ENCODE measurements at places on chromosomes 13 and 19. TPM values are rescaled to one million over a fixed set of nuclear protein-coding genes. Genes with fewer than 3 reads are reported as not detected.

IGFL2 gene
- not detected for total RNA-seq

DNA sequence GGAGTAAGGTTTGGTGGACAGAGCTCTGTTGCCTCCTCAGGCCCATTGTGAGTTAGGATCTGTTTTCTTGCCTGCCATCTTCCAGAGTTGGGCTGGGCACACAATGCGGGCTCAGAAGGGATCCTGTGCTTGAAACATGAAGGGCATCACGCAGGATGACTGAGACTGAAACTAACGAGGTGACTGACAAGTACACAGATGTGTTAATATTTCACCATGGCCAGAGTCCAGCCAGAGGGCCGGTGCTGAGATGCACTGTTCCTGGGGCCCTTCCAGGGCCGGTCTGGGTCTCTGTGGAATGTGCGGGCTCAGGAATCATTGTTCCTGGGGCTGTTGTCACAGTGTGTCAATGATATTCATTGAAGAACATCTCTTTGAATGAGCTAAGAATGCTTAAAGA is 163.7 kb downstream of the URI1 start:
- DNase-seq: no peak

GRCh38 chr19:45469945-45470761 is 2.4 kb downstream of the FOSB start:
- no peak for DNase-seq

THSD1 gene
- 29.0 TPM for total RNA-seq

DNA sequence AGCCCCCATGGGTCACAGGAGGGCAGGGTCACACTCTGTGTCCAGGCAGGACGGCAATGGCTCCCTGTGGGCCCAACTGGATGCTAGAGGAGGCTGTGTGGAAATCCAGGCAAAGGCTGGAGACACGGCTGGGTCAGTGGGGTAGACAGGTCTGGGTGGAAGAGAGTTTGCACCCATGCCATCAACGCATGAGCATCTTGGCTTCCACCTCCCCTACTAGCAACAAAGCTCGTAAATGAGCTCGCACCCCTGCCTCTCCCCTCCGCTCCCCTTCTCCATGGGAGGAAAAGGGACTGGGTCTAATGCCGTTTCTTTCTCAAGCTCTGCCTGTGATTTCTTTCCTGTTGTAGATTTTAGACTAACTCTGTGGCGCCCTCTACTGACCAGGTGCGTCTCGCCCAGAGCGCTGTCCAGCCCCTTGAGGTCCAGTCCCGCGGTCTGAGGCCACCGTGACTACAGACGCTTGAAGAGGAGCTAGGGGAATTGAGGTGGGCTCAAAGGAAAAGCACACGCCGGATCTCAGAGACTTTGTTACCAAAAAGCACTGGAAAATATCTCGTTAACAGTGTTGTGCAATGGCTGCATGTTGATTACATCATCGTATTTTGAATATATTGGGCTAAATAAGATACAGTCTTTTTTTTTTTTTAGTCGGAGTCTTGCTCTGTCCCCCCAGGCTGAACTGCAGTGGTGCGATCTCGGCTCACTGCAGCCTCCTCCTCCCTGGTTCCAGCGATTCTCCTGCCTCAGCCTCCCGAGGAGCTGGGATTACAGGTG is 50.7 kb upstream of the USP29 start:
- DNase-seq: no peak

DNA sequence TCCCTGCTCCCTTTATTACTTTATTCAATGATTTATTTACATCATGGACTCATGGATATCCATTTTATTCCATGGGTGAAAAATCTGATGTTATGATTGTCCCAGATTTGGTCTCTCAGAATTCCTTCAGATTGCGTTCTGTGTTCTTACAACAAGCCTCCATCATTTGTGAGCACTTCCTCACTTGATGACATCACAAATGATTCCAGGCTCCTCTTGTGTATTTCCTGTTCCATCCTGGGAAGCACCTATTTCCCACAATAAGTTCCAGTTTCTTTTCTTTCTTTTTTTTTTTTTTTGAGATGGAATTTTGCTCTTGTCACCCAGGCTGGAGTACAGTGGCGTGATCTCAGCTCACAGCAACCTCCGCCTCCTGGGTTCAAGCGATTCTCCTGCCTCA is 6.7 kb downstream of the ACP7 start:
- no peak for DNase-seq

CYP2A7 gene
- not detected for total RNA-seq

DNA sequence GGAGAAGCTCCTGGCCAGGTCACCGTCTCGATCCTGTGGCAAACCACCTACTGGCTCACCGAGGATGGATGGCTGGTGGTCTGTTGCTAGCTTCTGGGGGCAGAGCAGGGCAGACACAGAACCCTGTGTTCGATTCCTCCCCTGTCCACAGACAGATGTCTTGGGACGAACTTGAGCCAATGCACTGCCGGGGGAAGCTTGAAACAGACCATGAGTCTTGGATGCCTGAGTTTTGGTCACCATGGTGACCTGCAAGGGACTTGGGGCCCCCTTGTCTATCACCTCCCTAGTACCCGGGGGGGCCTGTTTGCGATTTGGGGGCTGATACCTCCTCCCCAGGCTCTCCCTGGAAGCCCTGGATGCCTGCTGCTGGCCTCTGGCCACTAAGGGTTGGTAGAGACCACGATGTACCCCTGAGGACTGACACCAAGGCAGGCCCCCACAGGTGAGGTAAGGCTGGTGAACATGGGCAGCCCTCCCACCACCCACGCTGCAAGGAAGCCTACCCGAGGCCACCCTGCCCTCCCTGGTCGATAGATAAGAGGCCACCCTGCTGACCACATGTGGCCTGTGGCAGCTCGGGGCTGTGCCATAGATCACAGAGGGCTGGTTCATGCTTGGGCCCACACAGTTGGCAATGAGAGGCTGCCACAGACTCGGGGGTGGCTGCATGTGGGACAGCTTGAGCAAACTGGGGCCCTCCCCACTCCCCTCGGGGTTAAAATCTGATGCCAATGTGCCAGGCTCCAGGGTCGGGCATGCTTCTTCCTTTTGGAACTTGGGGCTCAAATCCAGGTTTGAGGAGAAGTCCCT is 10.7 kb downstream of the IQCN start:
- DNase-seq: no peak

SMIM44 gene
- total RNA-seq: not detected

MBD3L3 gene
- total RNA-seq: not detected

DNA sequence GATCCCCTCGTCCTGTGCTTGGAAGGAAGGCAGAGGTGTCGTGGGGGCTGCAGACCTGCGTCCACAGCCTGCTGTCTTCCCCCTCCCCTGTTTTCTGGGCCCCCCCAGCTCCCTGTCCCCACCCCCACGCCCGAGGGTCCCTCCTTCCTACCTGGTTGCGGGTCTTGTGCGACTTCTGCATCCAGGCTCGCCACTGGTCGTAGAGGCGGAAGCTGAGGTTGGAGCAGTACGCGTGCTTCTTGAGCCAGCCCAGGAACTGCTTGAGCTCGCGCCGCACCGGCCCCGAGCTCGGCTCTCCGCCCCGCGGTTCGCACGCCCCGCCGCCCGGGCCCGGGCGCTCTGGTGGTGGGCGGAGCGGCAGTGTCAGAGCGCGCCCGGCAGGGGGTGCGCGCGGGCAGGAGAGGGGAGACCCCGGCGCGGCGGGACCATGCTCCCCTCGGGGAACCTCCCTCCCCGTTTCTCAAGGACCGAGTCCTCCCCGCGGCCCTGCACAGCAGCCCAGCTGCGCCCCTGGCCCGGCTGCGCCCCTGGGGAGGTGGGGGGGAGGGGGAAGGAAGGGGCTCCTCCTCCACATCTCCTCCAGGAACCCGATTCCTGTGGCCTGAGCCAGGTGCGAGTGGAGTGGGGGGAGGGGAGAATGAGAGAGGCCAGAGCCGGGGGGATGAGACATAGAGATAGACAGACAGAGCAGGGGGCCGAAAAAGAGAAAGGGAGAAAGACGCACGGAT is 5.7 kb downstream of the REX1BD start:
- peak; percentile 58 for DNase-seq

- DNase-seq: no peak
Observed at GRCh38 chr19:5079071-5079774, 110.3 kb downstream of the KDM4B start.

DNA sequence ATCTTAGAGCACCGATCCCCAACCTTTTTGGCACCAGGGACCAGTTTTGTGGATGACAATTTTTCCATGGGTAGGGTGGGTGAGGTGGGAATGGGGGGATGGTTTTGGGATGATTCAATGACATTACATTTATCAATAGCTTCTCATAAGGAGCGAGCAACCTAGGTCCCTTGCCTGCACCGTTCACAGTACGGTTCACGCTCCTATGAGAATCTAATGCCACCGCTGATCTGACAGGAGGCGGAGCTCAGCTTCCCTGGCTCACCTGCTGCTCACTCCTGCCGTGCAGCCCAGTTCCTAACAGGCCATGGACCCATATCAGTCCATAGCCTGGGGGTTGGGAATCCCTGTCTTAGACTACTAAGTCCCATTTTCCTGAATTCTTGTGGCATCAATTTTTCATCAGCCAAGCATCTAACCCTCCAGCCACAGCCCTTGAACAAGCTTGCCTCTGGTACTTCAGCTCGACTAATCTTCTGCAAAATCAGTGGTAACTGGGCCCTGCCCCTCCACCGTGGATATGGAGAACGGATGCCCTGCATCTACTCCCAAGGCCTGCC is 37.0 kb upstream of the MAP3K10 start:
- no peak for DNase-seq

GRCh38 chr19:14103310-14103709 is 12.8 kb upstream of the SAMD1 start:
- DNase-seq: peak; percentile 61

FGF14 gene
- total RNA-seq: not detected

DNA sequence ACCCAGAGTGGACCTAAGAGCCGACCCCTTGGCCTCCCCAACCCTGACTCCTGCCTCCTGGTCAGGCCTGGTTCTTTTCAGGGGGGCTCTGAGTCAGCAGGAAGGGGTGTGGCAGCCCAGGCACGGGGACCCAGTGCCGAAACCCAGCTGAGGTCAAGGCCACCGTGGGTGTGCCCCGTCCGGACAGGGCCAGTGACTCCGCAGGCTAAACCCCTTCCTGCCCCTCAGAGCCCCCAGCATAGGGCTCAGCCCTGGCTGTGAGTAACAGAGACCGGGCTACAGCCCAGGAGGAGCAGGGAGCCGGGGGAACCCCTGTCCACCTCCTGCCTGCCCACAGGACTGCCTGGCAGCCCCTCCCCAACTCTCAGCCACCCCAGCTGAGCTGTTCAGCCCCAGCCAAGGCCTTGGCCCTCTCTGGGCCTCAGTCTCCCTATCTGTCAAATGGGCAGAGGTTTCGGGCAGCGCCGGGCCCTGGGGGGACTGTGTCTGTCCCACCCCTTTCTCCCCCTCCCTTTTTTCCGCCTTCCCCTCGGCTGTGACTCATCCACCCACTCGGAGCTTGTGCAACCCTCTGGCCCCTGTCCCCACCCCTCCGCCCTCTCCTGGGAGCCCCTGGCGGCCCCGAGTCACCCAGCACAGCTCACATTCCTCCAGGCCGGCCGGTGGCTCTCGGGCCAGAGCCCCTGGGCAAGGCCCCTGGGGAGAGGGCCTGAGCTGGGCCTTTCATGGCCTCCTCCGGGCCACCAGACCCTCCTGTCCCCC is 8.6 kb downstream of the ZBTB7A start:
- DNase-seq: peak; percentile 86

GRCh38 chr13:113918580-113918979 is 54.7 kb upstream of the GAS6 start:
- DNase-seq: no peak

GRCh38 chr19:39236527-39236926 is 8.3 kb downstream of the IFNL3 start:
- no peak for DNase-seq

- no peak for DNase-seq
Observed at GRCh38 chr19:30171795-30172612, 200.2 kb upstream of the ZNF536 start.

DNA sequence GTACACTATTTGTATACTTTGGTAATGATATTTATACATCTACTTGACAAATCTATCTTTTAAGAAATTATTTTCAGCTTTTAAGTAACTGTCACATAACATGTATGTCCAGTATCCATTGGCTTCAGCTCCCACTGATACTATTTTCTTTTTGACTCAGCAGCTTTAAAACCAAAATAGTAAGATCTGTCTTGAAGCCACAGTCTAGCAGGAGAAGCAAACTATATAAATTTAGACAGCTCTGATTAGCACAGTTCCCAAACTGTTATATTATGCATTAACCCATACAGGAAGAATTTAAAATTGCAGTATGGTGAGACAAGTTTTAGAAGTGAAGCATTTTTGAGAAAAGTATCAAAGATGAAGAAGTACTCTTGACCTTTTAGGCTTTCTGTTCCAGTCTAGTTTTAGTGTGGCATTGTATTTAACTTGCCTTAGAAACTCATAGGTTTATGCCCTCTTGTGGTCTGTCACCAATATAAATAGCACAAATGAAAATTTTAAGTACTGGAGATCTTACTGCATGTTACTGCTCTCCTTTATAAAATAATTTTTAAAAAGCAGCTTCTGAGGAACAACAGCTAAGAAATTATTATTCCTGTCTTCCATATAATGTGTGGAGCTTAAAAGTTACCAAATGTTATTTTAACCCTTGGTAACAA is 24.7 kb downstream of the URI1 start:
- DNase-seq: no peak

SLITRK5 gene
- under 0.01 TPM for total RNA-seq

GIPR gene
- total RNA-seq: not detected

GRCh38 chr19:40332669-40333068 is 15.5 kb downstream of the C19orf47 start:
- no peak for DNase-seq

IGFL1 gene
- not detected for total RNA-seq

ASPDH gene
- total RNA-seq: not detected

CACNG7 gene
- total RNA-seq: not detected

Measured in myocyte (in vitro differentiated cells).